ENCODE measurements at places on chromosomes 12 and 14.

GRCh38 chr12:57079821-57080220, 1.2 kb upstream of the NEMP1 start:
- H3K36me3 ChIP-seq = no peaks in the 10 kb centered on the region
- DNase-seq = no peak
- H3K4me3 ChIP-seq = no peak overlapping the region
- H3K27ac ChIP-seq = no peak overlapping the region
- H3K27me3 ChIP-seq = no peaks in the 10 kb centered on the region
- H3K4me1 ChIP-seq = peaks cover 19% of the 10 kb centered on the region

DNA sequence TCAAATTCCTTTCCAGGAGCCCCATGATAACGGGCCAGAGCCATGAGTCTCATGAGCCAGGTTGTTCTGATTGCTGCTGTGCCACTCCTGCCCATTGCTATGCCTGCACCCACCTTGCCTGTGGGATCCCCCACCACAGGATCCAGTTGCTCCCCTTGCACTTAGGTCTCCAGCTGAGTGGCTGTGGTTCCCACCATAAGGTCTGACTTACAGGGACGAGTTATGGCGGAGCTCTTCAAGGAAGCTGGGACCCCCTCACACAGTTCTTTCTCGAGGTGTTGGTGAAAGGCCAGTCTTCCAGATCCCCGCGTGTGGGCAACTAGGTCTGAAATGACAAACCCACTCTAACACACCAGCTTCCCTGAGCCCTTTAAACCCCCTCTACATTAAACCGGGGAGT, 111.9 kb upstream of the C14orf180 start:
- no peak overlapping the region for H3K4me3 ChIP-seq
- H3K36me3 ChIP-seq = no peaks in the 10 kb centered on the region
- DNase-seq = no peak
- H3K27ac ChIP-seq = no peak overlapping the region
- H3K27me3 ChIP-seq = peaks cover 4% of the 10 kb centered on the region

DNA sequence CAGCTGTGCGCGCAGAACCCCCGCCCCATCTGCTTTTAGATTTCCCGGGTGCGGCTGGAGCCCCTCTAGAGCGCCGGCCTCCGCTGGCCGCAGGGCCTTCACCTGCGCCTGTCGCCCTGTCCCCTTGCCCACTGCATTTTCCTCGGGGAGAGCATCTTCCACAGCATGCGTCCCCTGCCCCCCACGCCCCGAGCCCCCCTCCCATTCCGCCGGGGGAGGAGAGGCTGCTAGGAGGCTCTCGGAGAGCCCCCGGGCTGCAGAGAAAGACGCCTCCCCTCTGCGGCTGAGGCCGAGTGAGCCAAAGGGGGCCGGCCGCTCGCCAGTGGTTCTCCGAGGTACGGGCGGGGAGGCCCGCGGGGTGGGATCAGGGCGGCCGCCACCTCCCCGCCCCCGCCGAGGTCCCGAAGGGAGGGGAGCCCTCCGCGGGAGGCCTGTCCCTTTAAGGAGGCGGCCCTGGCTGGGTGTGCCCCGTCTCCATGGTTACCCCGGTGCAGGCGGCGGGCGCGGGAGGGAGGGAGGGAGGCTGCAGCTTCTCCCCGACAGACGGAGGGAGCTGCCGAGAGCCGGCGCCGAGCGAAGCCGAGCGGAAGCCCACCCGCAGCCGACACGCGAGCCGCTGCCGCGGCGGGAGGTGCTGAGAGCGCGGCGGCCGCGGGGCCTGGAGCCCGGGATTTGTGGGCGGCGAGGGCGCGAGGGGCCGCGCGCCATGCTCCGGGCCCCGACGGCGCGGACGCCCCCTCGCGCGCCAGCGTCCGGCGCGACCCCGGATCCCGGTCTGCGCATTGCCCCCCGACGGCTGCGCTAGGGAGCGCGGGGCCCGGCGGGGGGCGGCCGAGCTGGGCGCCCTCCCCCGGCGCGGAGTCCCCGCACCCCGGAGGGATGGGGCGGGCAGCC, at the start of gene KCNH3:
Gene KCNH3, plus strand, starts transcription at position 521 of the 894 bp plus-strand sequence. CDS start 387 bp downstream, outside the sequence.
- H3K27me3 ChIP-seq = no peaks in the 10 kb centered on the region
- H3K27ac ChIP-seq = no peak within 1 kb of the TSS
- DNase-seq = peak; percentile 82
- H3K4me1 ChIP-seq = peaks cover 13% of the 10 kb centered on the region

DNA sequence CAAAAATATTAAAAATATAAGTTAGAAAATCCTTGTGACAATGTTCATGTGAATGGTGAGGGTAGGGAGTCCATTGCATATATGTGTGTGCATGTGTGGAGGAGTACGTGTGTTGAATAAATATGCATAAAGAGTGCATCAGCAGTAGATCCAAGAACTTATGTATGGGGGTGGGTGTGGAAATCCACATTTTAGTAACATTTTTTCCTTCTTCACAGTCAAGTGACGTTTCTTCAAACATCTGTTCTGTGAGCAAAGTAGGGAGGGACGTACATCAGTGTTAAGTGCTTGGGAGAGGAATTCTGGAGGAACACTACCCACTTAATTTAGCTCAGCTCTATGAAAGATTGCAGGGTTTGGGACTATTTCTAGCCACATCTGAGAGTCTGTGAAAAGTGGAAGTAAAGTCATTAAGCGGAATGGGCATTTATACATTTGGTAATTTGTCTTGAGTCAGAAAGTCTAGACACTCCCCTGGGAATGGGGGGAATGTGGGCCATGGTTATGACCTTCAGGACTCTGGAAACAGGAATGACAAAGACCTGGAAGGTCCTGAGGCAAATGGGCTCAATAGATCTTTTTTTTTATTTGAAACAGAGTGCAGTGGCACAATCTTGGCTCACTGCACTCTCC, 156.4 kb upstream of the PLXNC1 start:
- H3K27ac ChIP-seq = no peak overlapping the region
- H3K4me3 ChIP-seq = no peak overlapping the region
- no peaks in the 10 kb centered on the region for H3K36me3 ChIP-seq
- H3K27me3 ChIP-seq = no peaks in the 10 kb centered on the region
- no peaks in the 10 kb centered on the region for H3K4me1 ChIP-seq

- H3K4me3 ChIP-seq = no peak overlapping the region
- H3K27me3 ChIP-seq = no peaks in the 10 kb centered on the region
- no peaks in the 10 kb centered on the region for H3K36me3 ChIP-seq
- DNase-seq = no peak
- no peak overlapping the region for H3K27ac ChIP-seq
- no peaks in the 10 kb centered on the region for H3K4me1 ChIP-seq
These were observed 220.3 kb downstream of the MON2 start for GRCh38 chr12:62686938-62687337.
